CD4-positive, alpha-beta T cell treated with Interleukin-15 for 4 hours (primary cell): ENCODE measurements at places on chromosomes 6 and 20.

GRCh38 chr6:93248631-93249030 lies 170.7 kb downstream of the EPHA7 start:
- DNase-seq: no peak

- DNase-seq: no peak
These were observed at the start of gene SMLR1 for GRCh38 chr6:130827247-130828149. Gene SMLR1 (plus strand): TSS chr6:130827406. CDS start chr6:130827414, 8 bp downstream.

- no peak for DNase-seq
These were observed 53.8 kb downstream of the PKIB start for GRCh38 chr6:122663981-122664380.

DNA sequence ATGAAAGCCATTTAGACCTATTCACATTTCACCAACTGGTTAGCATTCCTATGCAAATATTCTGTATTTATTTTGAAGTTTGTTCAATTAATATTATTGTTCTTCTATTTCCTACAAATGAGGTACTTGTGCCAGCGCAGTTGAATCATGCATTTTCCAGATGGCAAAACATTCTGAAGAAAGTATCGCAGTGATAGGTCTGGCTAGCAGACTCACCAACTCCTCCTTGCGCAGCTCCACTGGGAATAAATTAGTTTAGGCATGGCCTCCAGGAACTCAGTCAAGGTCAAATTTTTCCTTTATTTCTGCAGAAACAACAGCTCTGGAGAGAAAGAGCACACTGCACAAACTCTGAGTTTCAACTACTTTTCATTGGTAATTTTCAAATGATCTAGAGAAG lies 437.7 kb downstream of the COL12A1 start:
- no peak for DNase-seq

DNA sequence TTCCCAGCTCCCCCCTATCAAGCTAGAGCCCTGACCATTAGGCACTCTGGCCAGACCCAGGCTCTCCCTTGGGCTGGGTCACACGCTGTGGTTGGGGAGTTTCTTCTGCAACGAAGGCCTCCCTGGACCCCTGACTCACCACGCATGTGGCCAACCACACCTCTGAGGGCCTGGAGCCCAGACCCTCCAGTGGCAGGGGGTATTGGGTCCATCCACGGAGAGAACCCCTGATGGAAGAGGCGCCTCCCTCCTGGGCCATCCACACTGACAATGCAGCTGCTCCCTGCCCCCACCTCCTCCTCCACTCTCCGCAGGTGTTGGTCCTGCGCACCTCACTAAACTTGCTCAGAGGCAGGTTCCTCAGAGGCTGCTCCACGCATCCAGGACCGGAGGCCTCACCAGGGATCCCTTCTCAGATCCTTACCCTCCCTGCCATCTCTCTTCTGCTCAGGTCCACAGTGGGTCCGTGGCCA lies 125.4 kb downstream of the RNASET2 start:
- no peak for DNase-seq

DNA sequence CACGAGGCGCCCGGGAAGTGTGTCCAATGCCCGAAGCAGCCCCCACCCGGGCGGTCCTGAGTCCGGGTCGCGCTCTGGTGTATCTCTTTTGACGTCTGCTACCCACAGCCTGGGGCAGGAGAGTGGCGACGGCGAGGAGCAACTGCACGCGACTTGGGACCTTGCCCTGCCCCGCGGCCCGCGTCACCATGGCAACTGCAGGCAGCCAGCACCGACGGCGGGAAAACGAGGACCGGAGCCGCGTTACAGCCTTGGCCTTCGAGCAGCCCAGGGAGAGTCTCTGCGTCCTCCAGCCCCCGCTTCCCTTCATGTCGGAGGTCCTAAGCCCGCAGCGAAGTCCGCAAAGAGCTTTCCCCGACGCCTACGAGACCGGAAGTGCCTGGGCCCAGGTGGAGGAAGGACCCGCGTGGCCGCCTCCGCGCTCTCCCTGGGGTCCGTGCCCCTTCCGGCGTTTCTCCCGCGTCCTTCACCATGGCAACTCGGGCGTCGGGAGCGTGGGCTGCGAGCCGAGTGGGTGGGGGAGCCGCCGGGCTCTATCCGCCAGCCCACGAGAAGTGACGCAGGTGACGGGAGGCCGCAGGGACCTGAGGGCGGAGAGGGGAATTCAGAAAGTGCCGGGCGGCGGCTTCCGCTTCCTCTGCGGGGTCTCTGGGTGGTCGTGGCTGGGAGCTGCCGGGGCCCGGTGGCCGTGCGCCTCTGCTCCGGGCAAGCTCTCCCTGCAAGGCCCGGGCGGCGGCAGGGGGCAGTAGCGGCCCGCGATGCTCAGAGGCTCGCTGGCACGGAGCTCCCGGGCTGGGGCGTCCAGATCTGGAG lies 88.6 kb upstream of the TGM3 start:
- DNase-seq: peak; percentile 9

DNA sequence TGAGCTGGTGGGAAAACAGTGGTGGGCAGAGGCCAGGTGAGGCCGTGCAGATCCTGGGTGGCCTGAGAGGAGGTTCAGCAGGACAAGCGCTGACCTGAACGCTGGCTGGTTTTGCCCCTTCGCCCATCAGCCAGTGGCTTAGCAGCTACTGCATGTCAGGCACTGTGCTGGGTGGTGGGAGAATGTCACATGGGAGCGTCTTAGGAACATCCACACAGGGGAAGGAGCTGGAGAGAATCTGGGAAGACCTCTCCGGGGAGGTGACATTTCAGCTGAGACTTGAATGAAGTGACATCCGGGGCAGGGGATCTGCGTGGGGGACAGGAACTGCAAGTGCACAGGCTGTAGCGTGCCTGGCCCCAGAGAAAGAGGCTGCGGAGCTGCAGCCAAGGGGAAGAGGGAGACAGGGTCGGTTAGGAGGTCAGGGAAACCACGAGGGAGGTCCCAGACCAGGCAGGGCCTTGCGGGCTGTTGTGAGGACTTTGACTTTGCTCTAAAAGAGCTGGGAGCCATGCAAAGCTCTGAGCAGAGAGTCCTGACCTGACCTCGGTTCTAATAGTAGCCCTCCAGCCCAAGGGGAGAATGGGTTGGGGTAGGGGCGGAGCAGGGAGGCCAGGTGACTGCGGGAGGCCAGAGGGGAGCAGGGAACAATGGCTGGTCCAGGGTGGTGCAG lies 156.8 kb upstream of the PTPN1 start:
- no peak for DNase-seq

GRCh38 chr20:13322621-13323020 lies 101.5 kb downstream of the ISM1 start:
- no peak for DNase-seq

DNA sequence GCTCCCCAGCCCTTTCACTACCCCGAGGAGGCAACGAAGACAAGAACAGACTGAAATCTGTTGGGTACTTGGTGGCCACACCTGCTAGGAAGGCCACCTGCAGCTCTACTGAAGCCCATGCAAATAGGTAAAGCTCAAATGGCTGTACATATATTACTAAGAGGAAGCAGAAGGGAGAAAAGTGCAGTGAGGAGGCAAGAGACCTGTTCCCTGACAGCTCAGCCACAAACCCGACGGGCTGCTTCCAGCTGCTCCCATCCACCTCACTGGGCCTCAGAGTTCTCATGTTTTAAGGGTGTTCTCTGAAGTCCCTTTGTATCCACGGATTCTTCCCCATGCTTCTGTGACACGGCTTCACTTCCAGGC lies 24.6 kb downstream of the TRAM2 start:
- no peak for DNase-seq

DNA sequence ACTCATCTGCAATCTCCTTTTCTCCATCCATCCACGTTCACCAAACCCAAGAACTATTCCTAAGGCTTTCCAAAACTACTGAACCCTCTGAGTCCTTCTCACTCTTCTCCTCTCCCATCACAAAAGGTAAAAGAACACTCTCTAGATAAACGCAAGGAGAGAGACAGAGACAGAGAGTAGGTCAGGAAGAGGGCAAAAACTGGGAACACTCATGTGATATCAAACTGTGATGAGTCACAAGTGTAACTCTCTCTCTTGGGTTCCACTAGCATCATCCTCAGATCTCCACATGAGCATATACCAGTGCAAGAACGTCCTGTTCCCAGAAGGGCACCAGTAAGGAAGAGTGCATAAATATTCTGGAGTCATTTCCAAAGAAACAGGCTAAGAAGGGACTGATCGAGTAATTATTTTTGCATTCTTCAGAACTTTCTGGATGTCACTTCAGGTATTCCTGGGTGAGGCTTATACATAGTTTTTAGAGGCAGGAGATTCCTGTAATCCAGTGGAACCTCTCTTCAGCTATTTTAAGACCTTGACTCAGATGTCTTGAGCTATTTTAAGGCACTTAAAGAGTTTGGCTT lies 47.3 kb upstream of the STXBP5 start:
- DNase-seq: no peak
